HT1080 (cell line): ENCODE measurements at places on chromosomes 3 and 15. TPM values are rescaled to one million over a fixed set of nuclear protein-coding genes. Genes with fewer than 3 reads are reported as not detected.

The IGSF11 gene
- not detected in 2 replicates for total RNA-seq

The ARGFX gene
- not detected in 2 replicates for total RNA-seq

DNA sequence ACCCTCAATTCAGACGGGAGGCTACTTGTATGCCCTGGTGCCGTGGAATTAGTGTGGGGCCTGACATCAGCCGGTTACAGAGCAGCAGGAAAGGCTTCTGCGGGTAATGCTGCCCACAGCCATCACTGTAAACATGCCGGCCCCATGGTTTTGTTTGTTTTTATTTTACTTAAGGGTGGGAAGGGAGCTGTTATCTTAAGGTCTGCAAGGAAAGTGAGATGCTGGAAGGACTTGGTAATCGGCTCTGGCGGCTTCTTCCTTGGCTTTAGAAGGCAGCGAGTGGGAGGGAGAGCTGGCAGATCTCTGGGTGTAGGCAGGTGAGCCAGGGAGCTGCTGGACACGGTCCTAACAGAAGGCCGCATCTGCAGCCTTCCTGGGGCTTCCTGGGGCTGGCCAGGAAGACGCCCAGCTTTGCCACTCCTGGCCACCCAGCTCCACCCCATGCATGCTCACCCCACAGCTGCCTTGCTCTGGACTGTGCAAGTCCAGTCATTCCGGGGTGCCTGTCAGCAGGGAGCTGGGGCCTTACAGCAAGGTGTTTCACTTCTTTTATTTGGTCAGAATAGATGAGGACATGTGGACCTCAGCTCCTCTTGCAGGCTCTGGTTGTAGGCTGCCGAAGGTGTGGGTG, 54.1 kb upstream of the FURIN start:
- no peak for DNase-seq

GRCh38 chr3:54536450-54536849, 391.4 kb downstream of the LRTM1 start:
- no peak for DNase-seq

- no peak for DNase-seq
These were observed 352.1 kb upstream of the CFAP20DC start for GRCh38 chr3:59401924-59402323.

GRCh38 chr3:119967353-119968006, 126.8 kb downstream of the GSK3B start:
- DNase-seq, result no peak

DNA sequence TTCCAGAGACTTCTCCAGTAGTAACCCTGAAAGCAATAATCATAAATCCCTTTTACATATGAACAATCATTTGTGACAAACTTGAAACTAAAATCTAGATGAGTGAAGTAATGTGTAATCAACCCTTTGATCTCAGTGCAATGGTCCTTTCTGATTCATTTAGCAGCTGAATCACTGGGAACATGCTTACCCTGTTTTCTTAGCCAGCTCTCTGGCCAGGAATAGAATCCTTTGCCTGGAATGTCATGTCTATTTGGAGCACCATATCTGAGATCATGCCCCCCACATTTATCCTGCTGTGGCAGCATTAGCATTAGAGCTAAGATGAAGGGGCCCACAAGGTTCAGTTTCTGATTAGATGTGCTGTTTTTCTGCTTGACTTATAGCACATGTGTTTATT, 309.8 kb downstream of the OXSM start:
- peak; percentile 2 for DNase-seq

DNA sequence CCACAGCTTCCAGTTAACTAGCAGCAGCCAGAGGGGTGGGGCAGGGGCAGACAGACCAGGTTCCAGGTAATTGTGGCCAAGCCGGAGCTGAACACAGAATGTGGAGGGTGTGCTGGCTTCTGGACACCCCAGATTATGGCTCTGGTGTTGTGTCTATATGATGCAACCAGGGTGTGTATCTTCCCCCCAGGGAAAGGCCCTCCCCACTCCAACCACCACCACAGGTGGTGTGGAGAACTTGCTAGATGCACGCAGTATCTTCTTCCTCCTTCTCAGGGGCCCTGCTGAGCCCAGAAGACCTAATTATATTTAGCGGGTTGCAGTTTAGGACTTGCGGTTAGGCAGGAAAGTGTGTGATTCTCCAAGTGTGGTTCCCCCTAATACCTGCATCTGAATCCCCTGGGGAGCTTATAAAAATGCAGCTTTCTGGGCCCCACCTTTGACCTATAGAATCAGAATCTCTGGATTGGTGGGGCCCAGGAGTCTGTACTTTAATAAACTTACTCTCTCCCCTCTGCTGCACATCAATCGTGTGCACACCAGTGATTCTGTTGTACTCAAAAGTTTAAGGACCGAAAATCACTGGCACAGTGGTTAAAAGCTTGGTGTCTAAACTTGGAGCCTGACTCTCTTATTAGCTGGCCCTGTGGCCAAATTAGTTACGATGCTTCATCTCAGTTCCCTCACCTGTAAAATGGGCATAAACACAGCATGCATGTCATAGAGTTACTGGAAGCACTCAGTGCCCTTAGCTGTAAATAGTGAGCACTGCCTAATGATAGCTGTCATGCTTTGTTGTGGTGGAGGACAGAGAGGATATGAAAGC, 379.1 kb upstream of the PROK2 start:
- DNase-seq, result no peak

DNA sequence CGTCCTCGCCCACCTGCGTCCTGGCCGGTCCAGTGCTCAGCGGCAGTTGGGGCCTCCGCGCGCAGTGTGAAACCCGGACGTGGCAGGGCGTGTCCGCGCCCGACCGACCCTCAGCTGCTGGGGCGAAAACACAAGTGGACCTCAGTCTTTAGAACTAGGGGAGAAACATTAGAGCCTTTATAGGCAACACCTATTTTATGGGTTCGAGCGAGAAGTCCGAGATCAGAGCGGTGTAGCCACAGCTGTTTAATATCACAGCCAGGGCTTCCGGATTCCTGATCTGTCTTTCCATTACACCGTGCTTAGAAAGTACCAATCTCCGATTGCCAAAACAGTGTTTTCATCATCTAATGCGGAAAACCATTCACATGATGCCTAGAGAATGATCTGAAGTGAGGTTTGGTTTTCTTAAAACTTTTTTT, 506 bp downstream of the RAD51 start:
- DNase-seq, result no peak

- DNase-seq, result no peak
These were observed 28.4 kb upstream of the SMAD3 start for GRCh38 chr15:67036775-67037555.

GRCh38 chr15:88702983-88703382, 64.2 kb downstream of the ISG20 start:
- DNase-seq, result no peak

GRCh38 chr15:56765251-56765650, 31.9 kb upstream of the ZNF280D start:
- DNase-seq, result peak; percentile 74

DNA sequence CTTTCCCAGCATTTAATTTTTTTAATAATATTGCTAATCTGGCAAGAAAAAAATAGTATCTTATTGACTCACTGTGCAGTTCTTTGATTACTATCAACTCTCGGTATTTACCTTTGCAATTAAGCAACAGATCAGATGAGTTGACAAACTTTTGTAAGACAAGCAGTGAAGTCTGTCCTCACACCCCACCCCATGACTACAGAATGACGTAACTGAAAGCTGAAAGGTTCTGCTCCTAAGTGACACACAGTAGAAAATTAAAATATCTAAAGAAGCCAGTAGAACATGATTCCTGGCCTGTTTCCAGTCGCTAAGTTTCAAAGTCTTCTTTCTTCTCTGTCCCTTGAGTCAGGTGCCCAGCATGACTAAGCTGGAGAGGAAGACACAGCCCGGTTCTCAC, 135.5 kb downstream of the STT3B start:
- no peak for DNase-seq

DNA sequence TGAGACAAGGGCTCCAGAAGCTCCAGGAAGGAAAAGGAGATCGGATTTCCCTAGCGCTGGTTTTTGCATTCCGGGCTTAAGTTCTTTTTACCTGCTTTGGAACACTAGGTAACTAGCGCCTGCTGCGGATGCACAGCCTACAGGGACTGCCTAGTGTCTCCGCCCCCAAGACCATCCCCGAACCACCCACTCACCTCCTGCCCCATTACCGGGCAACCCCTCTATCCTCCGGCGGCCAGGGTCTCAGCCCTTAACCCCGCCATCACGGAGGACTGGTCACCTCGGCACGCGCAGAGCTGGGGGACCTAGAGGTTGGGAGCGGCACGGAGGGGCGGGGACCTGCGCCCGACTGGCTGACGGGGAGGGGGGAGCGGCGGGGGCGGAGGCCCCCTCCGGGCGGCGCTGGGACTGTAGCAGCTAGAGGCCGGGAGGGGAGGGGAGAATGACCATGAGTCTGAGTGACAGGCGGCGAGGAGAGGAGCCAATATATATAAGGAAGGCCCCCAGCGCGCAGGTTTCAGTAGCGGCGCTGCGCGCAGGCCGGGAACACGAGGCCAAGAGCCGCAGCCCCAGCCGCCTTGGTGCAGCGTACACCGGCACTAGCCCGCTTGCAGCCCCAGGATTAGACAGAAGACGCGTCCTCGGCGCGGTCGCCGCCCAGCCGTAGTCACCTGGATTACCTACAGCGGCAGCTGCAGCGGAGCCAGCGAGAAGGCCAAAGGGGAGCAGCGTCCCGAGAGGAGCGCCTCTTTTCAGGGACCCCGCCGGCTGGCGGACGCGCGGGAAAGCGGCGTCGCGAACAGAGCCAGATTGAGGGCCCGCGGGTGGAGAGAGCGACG, at the start of gene DLL4:
DLL4 (plus strand) TSS at position 520 of the 839 bp plus-strand sequence. CDS start 329 bp downstream, outside the sequence.
- DNase-seq, result peak; percentile 77

GRCh38 chr3:33430571-33430970, 9.6 kb downstream of the UBP1 start:
- no peak for DNase-seq

DNA sequence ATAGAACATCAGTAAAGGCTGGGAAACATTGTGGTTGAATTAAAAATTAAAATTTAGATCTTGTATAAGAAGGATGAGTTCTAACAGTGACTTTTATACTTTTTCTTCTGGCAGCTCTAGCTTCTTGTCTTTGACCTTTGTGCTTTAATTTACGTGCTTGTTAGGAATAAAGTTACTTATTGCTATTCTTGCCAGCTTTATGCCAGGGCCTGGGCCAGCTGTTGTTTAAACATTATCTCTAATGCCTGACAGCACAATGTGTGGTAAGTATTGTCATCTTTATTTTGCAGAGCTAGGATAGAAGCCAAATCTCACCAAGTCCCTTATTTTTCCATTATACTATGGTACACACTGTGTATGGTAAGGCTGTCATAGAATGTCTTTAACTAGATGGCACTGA, 766.7 kb upstream of the GOLIM4 start:
- no peak for DNase-seq
